ENCODE measurements at places on chromosomes 5 and 9. TPM values are rescaled to one million over a fixed set of nuclear protein-coding genes. Genes with fewer than 3 reads are reported as not detected.

Gene KIF20A
- total RNA-seq = 8.8 TPM

Gene ARID3C
- total RNA-seq = 0.14 TPM

Gene MOCS2
- total RNA-seq = 24.7 TPM

Gene PLPP7
- total RNA-seq = 6.8 TPM

Gene SLC34A3
- not detected for total RNA-seq

Gene ACSL6
- 0.09 TPM for total RNA-seq

Gene BAAT
- total RNA-seq = not detected

Gene TCERG1
- total RNA-seq = 18.5 TPM

Gene HRCT1
- total RNA-seq = 0.14 TPM

Gene SEC16A
- total RNA-seq = 12.7 TPM

Gene OR2V1
- total RNA-seq = not detected

Gene SYNPO
- 4.0 TPM for total RNA-seq

Data from smooth muscle cell of bladder (primary cell).